Substantia nigra (tissue), 51 donors: ENCODE measurements at places on chromosomes 1 and 21.

GRCh38 chr1:39575191-39576015 lies 1.2 kb downstream of the PABPC4 start:
- no peak for DNase-seq

DNA sequence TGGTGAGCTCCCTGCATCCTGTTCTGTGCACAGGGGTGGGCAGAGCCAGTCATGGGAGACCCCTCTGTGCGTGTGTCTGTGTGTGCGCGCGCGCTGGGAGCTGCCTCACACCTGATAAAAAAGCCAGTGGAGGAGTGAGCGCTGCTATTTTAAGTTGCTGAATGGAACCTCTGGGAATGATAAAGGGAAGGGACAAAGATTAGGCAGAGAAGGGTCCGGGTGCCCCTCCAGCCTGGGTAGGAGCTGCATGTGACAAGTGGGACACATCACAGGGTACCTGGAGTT lies 847 bp downstream of the ADORA1 start:
- DNase-seq = no peak

- DNase-seq = no peak
Measured at GRCh38 chr1:118487091-118487490, 302.1 kb upstream of the SPAG17 start.

DNA sequence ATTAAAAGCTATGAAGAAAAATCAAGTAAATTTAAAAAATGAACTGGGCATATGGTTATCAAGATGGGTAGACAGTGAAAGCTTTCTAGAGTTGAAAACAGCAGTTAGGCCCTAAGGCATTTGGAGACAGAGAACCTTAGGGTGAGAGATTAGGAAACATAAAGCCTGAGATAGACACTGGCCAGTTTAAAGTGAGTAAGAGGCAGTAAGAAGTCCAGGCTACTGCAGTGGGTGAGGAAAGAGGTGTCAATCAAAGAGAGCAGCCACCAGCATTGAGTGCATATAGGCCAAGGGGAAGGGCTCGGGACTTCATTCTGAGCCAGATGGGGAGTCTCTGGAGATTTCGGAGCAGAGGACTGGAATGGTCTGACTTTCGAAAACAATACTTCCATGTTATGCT lies 1360.5 kb upstream of the ADGRL4 start:
- no peak for DNase-seq

DNA sequence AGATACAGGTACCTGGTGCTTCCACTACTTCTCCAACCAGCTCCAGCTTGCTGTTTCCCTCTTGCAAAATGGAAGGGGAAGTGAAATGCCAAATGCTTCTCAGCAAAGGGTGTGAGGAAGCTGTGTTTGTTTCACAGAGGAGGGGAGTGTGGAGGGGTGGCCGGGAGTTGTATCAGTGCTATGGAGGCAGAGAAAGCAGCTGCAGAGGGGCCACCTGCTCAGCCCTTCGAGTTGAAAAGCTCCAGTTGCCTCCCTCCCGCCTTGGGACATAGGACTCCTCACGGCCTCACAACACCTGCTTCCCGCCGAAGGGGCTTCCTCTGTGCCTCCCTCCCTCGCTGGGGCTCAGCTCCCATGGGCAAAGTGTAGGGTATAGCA lies 12.1 kb upstream of the LINGO4 start:
- DNase-seq = no peak

GRCh38 chr1:40971966-40972365 lies 7.5 kb upstream of the CTPS1 start:
- no peak for DNase-seq

GRCh38 chr1:214762902-214763301 lies 159.9 kb downstream of the CENPF start:
- DNase-seq = no peak

DNA sequence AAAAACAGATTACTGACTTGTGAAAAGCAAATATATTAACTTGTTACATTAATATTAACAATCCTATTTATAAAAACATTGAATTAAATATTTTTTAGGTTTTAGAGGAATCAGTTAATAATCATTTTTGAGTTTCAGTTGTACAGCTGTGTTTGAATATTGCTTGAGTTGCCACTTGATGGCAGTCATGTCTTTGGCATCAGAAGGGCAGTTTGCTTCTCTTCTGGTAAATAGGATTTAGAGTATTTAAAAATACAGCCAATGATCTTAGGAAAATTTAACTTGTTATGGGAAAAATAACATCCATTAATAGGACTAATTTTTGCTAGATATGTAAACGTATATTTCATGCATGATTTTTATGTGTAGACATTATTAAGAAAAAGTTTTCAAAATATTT lies 234.1 kb downstream of the NCAM2 start:
- peak; percentile 13 for DNase-seq

DNA sequence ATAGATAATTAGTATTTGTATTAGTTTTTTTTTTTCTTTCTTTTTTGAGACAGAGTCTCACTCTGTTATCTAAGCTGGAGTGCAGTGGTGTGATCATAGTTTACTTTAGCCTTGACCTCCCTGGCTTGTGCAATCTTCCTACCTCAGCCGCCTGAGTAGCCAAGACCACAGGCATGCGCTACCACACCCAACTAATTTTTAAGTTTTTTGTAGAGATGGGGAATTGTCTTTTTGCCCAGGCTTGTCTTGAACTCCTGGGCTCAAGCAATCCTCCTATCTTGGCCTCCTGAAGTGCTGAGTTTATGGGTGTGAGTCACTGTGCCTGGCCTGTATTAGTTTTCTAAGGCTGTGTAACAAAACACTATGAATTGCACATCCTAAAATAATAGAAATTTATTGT lies 58.3 kb downstream of the MSH4 start:
- no peak for DNase-seq

- DNase-seq = no peak
Measured at GRCh38 chr1:245691897-245692296, 537.1 kb downstream of the KIF26B start.

DNA sequence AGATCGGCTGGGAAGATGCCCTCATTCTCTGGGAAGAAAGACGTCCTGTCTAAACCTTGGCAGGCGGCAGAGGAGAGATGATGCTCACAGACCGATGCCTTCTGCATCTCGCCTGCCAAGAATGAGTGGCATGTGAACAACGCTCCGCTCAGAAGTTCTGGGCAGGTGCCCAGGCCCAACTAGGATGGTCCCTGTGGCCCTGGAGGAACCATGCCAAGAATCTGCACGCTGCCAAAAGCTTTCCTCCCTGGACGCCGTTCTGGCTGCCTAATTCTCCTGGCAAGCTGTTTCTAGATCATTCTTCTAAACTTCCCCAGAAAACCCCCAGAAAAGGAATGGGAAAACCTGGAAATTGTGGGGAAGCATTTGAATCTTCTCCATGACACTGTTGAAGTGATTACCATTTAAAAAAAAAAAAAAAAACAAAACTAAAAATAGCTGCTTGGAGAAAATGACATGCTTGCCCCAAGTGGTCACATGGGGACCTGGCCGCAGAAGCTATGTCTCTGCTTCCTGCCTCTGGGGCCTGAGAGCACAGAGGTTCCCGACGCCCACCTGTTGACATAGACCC lies 440.9 kb downstream of the PRDM2 start:
- peak; percentile 18 for DNase-seq

DNA sequence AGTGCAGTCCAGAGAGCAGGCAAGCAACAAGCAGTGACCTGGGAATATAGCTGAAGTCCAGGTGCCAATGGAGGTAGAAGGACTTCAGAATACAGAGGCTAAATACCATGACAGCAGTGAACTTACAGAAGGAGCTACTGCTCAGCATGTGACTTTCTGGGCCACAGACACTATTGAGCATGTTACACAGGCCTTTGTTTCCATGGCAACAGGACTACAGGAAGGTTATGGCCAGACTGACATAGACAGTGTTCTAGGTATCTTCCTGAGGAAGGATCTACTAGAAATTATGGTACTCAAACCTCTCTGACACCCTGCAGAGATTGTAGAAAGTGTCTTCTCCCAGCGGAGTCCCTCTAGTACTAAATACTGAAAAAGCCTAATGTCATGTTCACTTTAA lies 11.0 kb downstream of the OR2M5 start:
- DNase-seq = no peak

DNA sequence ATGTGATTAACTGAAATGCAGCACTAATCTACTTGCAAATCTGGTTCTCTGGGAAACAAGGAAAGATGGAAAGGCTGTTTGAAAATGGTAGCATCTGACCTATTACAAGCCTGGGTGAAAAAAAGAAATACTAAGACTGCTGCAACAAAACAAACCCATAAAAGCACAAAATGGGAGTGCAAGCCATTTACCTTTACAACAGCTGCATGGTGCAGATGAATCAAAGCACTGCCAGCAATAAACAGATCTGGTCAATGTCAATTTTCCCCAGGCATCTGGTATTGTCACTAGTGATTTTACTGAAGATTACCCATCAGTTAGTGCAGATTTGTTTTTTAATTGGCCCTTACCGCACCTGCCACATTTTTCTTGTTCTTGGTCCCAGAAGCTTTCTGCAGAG lies 1341.7 kb downstream of the PLA2G4A start:
- no peak for DNase-seq

DNA sequence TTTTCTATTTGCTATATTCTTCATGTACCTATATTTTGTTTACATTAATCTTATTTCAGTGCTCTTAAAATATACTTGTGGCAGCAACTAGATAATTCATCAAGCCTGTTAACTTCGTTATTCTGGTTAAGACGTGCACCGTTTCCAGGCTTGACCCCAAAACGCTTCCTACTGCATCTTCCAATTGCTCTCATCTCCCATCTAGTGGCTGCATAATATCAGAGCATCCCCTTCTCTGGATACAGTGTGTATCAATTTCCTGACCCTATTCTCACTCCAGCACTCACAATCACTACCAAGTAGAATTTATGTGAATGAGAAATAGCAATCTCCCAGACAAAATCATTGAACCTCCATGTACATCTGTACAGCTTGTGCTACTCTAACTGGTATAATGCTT lies 1280.3 kb upstream of the B3GALT2 start:
- DNase-seq = no peak

DNA sequence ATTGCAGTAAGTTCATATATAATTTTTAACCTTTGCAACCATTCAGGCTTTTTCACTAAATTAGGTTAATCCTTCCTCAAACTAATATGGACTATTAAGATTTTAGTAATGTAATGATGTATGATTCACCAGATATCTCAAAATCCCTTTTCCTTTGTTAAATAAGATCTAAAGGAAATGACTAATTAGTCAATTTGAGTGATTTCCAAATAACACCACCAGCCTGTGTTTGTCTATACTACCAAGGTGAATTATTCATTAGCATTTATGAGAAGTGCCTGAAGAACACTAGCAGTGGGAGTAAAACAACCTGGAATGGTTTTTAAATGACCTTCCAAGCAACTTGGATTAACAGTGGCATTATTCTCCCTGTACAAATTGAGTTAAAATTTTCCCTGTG lies 670.6 kb upstream of the PKN2 start:
- DNase-seq = no peak

DNA sequence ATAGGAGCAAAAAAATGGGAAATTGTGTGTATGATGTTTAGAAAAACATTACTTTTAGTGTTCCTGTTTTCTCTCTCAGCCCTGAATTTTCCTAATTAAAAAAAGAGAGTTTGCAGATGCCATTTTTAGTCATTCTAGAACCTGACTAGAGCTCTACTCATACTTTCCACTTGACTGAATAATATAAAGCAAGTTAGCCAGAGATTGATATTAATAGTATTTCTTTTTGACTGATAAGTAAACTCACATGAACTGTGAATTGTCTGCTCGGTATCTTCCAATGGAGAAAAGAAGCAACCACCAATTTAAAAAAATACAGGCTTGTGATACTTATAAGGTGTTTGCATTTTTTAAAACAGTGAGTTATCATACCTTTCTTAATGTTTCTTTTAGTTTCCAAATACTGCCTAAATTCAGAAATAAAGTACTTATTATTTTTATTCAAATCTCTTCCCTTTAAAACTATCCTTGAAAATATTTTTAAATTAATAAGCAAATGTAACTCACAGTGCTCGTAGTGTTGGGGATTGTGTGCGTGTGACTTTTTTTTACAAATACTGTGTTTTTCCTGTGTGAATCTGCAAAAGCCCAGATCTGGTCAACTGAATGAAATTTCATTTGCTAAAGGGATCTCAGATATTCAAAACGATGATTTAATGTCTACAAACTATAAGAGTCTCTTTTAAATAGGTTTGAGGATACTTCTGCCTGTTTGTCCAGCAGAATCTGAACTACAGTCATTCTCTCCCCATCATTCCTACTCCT lies 9.8 kb downstream of the RAP1A start:
- DNase-seq = no peak

DNA sequence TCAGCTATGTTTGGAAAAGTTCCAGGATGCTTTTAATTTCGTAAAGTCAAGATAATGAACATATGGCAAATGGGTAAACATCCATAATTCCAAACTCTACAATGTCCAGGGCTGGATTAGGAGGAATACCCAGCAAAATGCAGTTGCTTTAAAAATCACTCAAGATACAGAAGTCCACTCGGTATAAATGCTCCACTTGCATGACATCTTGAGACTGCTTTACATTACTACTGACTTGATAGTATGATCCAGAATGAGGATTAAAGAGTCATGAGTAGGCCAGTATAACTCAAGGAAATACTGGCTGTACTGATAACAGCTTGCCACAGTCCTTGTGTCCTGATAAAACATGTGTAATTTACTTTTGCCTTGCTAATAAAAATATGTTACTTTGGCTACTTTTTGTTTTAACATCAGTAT lies 58.3 kb upstream of the ANGPTL3 start:
- DNase-seq = no peak

GRCh38 chr1:145961425-145962156 lies 2.8 kb downstream of the ANKRD34A start:
- DNase-seq = peak; percentile 8

GRCh38 chr1:94543893-94544635 lies 2.5 kb upstream of the F3 start:
- DNase-seq = no peak

- no peak for DNase-seq
Measured at GRCh38 chr1:89363196-89363595, 663 bp upstream of the GBP6 start.

DNA sequence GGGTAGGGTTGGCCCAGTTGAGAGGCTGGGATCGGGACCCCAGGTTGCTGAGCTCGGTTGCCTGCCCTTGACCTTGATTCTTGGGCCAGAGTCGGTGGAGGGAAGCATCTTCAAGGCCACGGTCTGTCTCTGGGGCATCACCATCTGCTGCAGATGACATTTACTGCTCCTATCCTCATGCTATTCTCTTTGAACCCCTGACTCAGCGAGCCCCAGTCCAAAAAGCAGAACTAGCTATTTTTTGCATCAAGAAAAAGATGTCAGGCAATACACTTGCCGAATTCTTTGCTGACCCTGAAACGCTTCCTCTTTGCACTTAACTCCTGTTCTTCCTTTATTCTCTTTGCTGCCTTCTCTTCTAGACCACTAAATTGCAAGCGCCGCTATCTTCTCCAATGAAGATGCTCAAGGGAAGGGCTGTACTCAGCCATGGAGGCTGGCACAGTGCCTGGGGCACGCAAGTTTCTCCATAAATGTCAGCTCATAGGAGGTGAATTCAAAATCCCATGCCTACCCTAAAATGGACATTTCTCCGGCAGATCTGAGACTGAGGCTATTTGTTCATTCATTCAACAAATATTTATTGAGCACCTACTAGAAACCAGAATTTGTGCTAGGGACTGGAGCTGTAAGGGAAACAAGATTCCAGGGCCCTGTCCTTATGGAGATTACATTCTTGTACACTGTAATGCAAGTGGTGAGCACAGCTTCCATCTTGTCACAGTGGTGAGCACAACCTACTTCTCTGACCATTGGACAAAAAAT lies 20.5 kb upstream of the CAPZB start:
- DNase-seq = no peak
